Stimulated activated CD8-positive, alpha-beta memory T cell treated with anti-CD3 and anti-CD28 coated beads, Interleukin-7, amount 100 ng/mL, for 1 hour (primary cell): ENCODE measurements at places on chromosomes 5 and 9.

DNA sequence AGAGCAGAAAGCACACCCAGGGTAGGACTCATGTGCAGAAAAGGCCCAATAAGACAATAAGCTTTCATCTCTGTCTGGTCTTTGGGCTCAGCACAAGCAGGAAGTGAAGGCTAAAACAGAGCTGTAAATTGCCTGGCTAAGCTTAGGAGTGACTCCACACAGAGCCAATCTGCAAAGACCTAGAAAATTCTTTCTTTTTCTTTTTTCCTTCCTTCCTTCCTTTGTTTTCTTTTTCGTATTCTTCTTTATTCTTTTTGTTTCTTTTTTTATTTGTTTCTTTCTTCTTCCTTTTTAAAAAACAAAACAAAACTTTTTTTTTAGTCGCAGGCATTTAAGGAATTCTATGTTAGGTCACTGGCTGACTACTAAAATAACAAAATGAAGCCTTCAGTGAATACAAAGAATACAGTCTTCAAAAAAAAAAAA, 12.2 kb downstream of the SLC35A4 start:
- DNase-seq = no peak

- DNase-seq = no peak
Observed at GRCh38 chr5:107705402-107706014, 34.8 kb upstream of the EFNA5 start.

DNA sequence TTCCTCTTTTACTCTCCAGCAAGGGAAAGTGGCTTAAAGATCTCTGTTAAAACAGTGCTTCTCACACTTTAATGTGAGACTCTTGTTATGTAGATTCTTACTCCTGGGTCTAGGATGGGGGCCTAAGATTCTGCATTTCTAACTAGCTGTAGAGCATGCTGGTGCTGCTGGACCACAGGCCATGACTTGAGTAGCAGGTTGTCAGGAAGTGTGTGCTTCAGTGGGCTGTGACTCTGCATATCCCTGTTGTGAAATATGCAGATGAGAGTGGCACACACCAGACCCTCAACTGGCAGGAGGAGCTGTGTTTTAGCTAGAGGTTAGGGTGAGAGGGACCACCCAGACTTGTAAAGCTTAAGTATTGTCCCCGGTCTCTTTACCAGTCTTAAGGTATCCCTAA, 191.1 kb upstream of the DMRT1 start:
- DNase-seq = no peak

GRCh38 chr9:33628865-33629410, 104.9 kb downstream of the ANKRD18B start:
- DNase-seq = no peak

GRCh38 chr5:92633176-92633575, 947.8 kb downstream of the NR2F1-AS1 start:
- no peak for DNase-seq

DNA sequence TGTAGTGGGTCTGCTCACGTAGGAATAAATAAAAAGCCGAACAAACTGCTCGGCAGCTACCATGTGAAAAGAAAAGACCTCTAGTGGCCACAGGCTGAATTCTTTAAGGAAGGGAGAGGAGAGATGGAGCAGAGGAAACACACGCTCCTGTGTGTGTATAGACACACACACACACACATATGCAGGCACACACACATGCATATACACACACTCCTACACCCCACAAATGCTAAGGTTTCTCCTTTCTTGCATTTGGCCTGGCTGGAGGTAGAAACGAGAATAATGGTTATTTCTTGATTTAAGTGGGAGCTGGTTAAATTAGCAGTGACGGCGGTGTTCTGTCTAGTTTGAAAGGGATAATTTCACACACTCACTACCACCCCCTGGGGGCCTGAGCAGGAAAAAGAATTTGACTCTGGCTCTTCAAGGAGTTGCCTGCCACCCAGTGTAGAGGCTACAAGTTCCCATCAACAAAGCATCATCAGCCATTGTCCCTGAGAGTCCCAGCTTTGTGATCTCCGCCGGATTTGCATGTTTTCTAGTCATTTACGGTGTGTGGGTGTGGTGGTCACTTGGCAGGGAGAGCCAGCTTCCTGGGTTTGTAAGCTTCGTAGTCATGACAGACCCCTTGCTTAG, at the start of gene INSYN2B:
Gene INSYN2B, minus strand, starts transcription at position 78 of the 636 bp plus-strand sequence. CDS start 96,597 bp downstream, outside the sequence.
- DNase-seq = no peak

DNA sequence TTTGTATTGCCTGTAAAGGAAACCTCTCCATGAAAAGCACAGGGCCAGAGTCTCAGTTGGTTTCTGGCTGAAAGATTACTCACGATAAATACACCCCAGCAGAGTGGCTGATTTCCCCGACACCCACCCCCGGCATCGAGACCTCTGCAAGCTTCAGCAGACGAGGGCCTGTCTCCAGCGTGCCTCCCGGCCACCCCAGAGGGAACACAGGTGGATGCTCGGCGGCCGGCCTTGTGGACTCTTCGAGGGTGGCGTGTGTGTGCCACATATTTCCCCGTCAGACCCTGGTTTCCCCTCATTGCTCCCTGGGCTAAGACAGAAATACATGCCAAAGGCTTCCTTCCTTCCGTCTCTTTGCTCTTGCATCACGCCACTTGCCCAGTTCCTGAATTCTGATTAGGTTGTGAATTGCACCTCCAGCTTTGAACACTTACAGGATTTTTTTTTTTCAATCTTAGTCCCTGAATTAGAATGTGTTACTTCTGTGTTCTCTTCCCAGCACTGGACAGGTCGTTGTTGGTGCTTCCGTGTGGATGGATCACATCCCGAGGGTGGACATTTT, 13.6 kb downstream of the IRX1 start:
- DNase-seq = no peak

DNA sequence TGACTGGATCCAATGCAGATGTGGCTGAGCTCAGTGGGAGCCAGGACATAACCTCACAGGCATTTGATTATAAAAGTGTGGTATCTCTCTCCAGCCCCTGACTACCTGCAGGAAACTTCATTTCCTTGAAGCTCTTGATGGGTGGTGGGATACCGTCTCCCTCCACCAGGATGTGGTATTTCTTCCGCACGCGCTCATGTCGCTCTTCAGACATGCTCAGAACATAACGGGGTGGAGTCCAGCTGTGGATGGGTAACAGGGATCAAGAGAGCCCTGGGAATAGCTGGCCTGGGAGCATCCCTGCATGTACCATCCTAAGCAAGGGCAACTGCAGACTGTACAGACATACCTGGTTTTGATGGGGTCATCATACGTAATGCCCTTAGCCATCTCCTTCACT, 1.2 kb downstream of the DDX41 start:
- DNase-seq = no peak

DNA sequence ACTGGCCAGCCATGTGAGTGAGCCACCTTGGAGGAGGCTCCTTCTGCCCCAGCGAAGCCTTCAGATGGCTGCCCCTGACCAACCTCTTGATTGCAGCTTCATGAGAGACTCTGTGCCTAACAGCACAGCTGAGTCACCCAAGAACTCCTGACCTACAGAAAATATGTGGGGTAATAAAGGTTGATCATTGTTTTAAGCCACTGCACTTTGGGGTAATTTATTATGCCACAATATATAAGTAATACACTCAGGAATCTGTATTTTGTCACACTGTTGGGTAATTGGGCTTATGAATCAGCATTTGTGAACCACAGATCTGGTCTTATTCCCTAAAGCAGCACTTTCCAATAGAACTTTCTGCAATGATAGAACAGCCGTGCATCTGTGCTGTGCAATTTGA, 24.4 kb upstream of the VDAC1 start:
- no peak for DNase-seq

DNA sequence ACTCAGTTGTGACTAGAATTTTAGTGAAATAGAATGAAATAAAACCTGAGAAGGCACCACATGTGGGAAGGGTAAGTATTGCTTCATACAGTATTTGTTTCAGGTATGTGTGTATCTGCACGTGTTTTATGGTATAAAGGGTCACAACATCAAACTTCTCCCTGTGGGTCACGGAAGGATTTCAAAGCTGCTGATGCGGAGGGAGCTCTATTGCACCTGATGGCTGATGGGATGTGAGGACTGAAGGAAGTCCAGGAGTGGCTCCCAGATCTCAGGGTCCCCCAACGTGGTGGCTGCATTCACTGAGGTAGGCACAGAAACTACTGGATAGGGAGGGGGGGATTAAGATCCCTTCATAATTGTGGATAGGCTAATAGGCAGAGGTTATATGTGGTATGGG, 159.7 kb downstream of the PJA2 start:
- no peak for DNase-seq

- no peak for DNase-seq
Observed at GRCh38 chr9:93650448-93650847, 74.1 kb downstream of the PHF2 start.

- DNase-seq = no peak
Observed at GRCh38 chr9:120186276-120186675, 393.7 kb downstream of the CDK5RAP2 start.
